ENCODE measurements at places on chromosomes 7 and 10.

DNA sequence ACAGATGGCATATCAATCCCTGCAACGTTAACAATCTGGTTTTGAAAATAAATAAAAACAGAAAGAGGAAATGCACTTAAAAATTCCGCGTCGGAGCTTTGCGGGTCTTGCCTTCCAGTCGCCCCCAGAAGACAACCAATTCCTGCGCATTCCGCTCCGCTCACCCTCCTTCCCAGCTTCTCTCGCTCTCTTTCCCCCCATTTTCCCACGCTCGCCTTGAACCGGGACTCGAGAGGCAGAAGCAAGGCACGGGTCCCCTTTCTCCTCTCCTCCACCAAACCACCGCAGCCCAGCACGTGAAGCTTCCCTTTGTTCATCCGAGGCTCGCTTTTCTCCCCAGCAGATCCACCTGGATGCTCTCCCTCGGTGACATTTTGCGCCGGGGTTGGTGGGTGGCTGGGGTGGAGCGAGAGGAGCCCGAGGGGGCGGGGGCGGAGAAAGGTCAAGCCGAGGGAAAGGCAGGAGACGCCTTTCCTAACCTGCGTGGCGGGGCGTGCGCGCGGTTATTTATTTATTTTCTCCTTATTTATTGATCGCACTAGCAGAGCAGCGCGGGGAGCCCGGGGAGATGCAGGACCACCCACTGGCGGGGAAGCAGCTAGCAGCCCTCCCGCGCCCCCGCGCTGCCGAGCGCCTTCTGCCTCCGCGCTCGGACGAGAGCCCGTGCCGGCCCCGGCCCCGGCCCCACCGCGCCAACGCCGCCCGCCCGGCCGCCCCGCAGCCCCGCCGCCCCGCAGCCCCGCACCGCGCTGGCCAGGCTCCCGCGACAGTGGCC is at the start of gene KCND2:
Gene KCND2, plus strand, starts transcription at position 475 of the 775 bp plus-strand sequence.
- DNase-seq: no peak

- DNase-seq: no peak
Observed at GRCh38 chr10:16986082-16986405, 143.6 kb downstream of the CUBN start.

- no peak for DNase-seq
Observed at GRCh38 chr7:120421151-120421651, 148.2 kb downstream of the KCND2 start.

GRCh38 chr7:98810153-98810802 is 59.5 kb downstream of the TMEM130 start:
- DNase-seq: no peak

GRCh38 chr10:88983939-88984338 is 6.7 kb upstream of the FAS start:
- no peak for DNase-seq

DNA sequence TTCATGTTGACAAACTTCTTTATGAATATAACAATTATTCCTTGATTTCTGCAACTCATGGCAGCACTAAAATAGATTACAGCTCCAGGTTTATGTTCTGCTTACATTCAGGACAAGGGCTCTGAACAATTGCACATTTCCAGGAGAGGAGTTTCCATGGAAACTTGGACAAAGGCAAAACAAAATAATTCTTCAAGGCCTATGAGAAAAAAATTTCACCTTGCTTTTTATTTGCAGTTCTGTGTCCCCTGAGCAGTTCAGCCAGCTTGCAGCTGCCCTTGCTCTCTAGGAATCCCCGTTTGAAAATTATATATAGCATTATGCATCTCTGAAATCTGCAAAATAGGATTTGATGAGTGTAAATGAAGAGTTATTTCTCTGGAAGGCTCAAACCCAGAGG is 71.7 kb downstream of the ARL4A start:
- DNase-seq: no peak

GRCh38 chr7:114309729-114310128 is 104.9 kb upstream of the FOXP2 start:
- no peak for DNase-seq

DNA sequence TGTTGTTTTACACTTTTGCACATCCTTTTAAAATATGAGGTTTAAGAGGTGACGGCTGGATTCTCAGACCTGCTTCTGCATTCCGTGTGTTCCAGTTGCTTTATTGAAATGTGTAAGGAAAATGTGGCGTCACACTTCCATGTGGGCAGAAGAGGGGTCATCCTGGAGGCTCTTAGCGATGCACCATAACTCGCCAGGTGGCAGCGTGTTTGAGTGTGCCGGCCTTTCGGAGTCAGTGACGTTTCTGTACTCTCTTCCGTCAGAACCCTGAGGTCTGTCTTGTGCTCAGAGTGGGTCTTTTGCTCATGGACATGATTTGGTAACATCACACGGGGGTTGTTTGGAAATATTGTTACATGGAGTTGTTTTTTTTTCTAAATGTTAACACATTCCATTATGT is 9.1 kb downstream of the PPP2R2D start:
- no peak for DNase-seq

DNA sequence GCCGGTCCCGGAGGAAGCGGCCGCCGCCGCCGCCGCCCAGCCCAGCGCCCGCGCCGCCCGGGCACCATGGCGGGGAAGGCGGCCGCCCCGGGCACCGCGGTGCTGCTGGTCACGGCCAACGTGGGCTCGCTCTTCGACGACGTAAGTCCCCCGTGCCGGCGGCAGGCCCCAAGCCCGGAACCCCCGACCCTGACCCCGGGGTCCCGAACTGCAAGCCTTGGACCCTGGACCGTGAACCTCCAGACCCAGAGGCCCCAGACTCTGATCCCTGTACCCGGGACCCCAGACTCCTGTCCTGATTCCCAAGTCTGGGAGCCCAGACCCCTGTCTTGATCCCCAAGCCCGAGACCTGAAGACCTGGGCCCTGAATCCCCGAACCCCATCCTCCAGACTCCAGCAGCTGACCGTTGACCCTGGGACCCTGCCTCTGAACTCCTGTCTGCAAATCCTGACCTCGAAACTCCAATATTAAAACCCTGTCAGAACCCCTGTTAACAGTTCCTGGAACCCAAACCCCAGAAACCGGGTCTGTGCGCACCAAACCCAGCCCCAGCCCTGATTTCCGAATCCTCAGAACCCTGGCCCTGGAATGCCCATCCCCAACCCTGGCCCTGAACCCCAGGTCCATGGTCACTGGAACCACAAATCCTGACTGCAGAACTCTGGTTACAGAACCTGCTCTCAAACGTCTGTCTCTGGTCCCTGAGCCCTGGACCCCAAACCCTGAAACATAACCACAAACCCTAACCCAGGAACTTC is 623 bp downstream of the INPP5A start:
- DNase-seq: no peak

- DNase-seq: no peak
Observed at GRCh38 chr7:141598408-141598807, 47.2 kb downstream of the AGK start.

- no peak for DNase-seq
Observed at GRCh38 chr10:83166344-83166743, 973.0 kb upstream of the GHITM start.

GRCh38 chr7:65812281-65812680 is 60.6 kb upstream of the VKORC1L1 start:
- DNase-seq: no peak

- no peak for DNase-seq
Observed at GRCh38 chr10:74880041-74880440, 53.6 kb downstream of the KAT6B start.

GRCh38 chr7:125201002-125201401 is 271.4 kb upstream of the POT1 start:
- no peak for DNase-seq

- no peak for DNase-seq
Observed at GRCh38 chr10:99443500-99443899, 13.1 kb upstream of the GOT1 start.

DNA sequence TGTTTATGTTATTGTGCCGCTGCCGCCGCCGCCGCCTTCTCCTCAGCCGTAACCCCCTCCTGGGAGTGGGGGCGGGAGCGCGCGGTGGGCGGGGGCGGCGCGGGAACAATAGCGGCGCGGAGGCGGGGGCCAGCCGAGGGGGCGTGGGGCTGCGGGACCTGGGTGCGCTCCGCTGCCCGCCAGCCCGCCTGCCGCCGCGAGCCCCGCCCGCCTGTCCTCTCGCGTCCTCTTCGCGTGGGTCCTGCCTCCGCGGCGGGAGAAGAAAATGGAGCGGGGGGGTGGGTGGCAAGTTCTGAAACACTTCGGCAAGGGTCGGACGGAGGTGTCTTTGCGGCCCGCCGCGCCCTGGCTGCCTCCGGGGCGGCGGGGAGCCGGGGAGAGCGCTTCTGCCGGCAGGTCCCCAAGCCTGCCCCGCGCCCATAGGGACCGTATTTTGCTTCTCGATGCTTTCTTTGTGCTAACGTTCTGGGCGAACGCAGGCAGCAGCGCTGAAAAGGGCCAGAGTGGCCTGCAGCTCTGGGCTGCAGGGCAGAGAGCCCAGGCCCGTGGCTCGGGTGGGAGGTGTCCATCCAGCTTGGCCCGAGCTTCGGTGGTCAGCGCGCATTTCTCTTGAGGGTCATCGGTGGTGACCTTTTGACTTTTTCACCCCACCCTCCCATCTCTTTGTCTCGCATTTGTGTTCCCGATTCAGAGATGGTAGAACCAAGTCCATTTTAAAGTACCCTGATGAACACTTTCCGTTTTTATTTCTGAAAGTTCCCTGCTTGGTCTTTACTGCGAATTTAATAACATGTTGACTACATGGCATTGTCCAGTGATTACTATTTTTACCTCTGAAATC is 613 bp downstream of the MAPK8 start:
- DNase-seq: peak; percentile 76

DNA sequence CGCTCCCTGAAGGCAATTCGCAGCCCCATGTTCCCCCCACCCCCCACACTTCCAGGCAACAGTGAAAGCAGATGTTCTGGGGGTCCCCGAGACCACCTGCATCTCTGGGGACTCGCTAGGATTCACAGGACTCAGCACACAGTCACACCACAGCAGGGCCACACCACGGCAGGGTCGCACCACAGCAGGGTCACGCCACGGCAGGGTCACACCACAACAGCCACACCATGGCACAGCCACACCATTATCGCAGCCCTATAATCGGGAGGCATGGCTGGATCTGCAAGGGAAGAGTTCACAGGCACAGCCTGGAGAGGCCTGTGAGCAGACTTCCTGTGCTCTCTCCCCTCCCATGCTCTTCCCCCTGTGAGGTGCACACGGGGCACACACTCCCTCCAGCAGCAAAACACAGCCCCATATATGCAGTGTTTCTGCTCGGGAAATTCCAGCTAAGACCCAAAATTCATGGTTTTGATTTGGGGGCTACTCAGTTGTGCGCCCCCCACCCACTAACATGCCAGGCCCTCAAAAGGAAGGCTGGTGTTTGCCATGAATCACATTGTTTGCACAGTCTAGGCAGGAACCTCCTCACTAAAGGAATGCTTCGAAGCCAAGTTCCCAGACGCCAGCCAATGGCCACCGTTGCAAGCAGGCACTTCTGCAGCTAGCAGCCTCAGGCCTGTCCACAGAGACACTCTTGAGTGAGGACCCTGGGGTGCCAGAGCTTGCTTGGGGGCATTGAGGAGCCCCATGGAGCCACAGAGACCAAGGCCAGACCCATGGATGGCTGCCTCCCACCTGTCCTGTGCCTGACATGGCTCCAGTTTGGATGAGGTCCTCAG is 7.0 kb upstream of the DPYSL4 start:
- DNase-seq: no peak

DNA sequence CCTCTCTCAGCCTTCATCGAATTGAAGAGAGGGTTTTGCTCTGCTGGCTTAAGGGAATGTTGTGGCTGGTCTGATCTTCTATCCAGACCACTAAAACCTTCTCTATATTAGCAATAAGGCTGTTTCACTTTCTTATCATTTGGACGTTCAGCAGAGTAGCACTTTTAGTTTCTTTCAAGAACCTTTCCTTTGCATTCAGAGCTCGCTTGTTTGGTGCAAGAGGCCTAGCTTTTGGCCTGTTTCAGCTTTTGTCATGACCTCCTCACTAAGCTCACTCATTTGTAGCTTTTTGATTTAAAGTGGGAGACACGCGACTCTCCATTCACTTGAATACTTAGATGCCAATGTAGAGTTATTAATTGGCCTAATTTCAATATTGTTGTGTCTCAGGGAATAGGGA is 3.9 kb downstream of the MPP7 start:
- no peak for DNase-seq

DNA sequence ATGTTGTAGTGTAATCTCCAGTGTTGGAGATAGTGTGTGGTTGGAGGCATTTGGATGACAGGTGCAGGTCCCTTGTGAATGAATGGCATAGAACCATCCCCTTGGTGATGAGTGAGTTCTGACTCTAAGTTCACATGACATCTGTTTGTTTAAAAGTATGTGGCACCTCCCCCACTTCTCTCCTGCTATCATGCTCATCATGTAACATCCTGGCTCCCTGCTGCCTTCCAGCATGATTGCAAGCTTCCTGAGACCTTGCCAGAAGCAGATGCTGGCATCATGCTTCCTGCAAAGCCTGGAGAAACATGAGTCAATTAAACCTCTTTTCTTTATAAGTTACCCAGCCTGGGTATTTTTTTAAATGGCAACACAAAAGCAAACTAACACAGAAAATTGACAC is 499.0 kb upstream of the SEMA3D start:
- DNase-seq: no peak

DNA sequence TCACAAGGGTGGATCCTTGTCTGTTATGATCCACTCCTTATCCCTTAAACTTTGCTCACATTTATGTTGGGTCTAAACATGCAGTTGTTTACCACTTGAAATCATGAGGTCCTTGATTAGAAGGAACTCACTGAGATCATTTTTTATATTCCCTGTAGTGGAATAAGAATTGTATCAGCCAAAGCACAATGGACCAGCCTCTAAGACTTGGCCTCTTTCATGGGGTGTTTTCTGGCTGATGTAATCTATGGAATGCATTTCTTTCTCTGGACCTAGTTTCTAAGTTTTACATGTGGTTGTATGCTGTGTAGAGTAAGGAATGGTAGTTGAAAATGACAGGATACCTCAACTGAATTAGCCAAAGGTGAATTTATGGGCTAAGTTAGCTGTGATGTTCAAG is 376.6 kb downstream of the SORCS3 start:
- DNase-seq: no peak

- no peak for DNase-seq
Observed at GRCh38 chr7:75881436-75882095, 2.7 kb downstream of the RHBDD2 start.

DNA sequence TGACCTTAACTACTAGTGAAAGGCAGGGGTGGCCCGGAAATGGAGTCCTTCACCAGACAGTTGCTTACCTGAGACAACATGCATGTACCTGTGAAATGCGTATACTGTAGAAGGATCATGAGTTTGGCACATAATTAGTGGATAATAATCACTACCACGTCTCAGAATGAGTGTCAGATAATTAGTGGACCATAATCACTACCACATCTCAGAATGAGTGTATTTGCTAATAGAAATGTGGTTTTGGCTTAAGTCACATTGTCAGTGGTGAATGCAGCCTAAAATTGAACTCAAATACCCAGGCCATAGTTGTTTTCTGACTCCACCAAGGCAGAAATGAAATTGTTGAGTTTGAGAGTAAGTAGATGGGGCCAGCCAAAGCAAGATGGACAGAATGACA is 468.3 kb upstream of the GALNT17 start:
- no peak for DNase-seq

Measured in CD4-positive, alpha-beta T cell treated with Interleukin-1 beta for 1 hour (primary cell).